ENCODE measurements at places on chromosomes 2 and 18.

DNA sequence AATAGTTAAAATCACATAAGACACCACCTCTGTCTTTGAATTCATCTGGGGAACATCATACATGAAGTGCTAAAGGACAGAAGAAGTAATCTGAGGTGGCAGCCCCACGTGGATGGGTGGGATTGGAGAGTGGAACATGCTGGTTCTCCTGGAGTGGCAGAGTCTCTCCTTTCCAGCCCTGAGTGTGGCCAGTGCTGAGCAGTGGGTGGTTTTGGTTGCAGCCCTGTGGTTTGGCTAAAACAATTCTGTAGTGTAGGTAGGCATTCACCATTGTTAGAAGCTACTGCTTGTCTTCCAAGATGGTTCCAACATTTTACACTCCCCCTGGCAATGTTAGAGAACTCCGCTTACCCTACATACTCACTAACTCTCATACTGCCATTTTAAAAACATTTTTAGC, 396.4 kb upstream of the MEX3C start:
- DNase-seq: no peak

DNA sequence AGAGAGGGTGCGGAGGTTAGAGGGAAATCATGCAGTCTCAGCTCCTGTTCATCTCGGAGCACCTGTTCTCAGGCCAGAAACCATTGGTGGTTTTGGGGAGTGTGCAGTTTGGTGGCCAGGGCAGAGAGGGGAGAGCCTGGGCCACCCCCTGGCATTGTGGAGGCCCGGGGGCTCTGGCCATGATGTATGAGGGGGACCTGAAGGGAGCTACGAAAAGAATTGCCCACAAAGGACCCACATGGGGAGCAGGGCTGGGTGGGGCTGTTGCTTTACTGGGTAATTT, 87.7 kb downstream of the DGKD start:
- DNase-seq: no peak

DNA sequence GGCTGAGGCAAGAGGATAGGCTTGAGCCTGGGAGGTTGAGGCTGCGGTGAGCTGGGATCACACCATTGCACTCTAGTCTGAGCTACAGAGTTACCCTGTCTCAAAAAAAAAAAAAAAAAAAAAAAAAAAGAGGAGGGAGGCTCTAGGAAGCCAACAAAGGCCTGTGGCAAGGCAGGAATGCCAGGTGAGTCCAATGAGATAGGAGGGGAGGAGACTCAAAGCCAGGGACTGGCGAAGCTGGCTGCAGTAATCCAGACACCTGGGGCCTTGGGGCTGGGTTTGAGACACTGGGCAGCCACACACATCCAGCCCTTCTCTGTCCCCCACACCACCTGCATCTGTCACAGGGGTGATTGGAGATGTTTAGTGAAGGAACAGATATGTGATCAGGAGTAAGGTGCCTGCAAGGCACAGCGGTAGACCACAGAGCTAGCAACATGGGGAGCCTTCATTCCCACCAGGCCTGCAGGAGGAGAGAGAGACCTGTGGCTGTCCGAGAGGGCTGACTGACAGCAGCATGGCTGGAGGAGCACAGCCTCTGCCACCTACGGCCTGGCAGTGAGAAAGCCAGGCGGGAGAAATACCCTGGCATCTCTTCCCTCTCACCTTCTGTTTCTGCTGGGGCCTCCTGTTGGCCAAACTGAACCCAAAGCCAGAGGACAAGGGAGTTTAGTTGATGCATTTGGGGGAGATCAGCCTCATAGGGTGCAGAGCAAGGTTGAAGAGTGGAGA, 9.5 kb downstream of the CHPF start:
- no peak for DNase-seq

GRCh38 chr2:178205853-178206521, 11.7 kb downstream of the OSBPL6 start:
- no peak for DNase-seq

DNA sequence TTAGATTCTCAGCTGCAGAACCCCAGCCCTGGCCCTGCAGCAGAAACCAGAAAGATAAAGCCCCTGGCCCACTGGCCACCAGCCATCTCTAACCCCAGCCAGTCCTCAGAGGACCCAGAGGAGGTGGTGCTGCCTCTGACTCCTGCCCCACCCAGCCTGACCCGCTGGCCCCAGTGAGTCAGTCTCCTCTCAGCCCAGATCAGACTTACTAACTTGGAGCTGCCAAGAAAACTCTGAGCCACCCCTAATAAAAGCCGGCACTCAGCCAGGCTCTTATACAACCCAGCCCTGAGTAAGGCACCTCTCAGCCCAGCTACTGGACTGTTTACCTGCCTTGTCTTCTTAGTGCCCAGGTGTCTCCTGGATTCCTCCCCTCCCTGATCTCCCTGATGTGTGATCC, 2.0 kb downstream of the SLC14A2 start:
- DNase-seq: no peak

DNA sequence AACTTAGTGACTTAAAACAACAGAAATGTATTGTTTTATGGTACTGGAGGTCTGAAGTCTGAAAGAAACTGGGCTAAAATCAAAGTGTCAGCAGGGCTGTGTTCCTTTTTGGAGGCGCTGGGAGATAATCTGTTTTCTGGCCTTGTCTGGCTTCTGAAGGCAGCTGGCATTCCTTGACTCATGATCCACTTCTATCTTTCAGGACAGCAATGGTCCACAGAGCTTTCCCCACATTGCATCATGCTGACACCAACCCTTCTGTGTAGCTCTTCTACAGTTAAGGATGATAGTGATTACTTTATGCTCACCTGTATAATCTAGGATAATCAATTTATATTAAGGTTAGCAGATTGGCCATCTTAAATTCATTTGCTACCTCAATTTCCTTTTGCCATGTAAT, 392.1 kb downstream of the TDRD15 start:
- DNase-seq: no peak

GRCh38 chr2:159792599-159792998, 5.4 kb downstream of the CD302 start:
- DNase-seq: no peak

DNA sequence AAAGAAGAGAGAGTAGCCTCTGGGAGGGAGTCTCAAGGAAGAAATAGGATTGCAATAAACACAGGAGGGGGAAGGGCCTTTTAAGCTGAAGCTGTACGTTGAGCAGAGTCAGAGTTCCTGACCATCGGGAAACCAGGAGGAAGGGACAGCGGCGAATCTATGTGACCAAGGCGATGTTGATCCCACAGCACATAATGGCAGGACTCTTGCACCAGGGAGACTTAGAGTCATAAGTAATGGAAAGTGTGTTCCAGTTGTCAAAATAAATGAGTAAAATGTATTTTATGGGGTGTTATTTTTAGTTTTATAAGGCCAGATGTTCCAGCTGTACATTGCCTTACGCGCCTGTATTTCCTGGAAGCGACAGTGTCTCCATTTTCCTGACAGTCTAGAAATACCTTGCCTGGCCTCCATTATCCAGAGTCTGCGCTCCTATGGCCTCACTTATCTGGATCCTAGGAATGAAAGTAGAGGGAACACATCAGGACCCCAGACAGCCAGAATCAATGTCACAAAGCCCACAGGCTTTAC, 152.8 kb upstream of the COPS8 start:
- no peak for DNase-seq

DNA sequence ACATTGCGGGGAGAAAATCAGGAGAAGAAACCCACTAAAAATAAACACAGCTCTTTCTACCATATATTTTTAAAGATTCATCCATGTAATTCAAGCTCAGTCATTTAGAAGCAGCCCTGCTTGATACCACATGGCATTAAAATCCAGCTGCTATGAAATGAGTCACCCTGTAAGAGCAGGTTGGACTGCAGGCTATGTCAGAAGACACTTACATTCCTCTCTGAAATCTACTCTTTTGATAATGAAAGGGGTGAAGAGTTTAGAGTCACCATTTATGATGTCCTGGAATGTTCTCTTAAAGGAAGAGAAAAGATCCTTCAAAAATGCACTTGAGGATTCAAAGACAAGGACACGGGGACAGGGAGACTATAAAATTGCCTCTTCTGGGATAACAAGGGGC, 100.6 kb upstream of the APCDD1 start:
- no peak for DNase-seq

DNA sequence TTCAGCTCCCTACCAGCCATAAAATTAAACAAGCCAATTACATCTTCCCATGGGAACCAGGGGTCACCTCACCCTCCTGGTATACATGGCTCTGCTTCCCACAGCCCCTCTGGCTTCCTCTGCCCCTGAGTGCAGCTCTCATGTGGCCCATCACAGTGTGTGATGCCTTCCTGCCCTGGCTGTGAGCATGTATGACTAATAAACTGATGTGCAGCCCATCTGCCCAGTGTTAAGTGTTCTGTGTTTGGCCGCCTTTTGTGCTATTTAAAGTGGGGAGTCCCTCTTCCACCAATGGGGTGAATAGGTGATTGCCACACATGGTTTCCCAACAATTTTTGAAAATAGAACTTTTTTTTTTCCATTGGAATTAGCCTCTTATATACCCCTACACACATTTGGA, 87.7 kb upstream of the PIEZO2 start:
- DNase-seq: no peak
